ENCODE measurements at places on chromosomes 4 and X.

- DNase-seq: no peak
Observed at GRCh38 chr4:64771149-64771548, 361.9 kb upstream of the TECRL start.

DNA sequence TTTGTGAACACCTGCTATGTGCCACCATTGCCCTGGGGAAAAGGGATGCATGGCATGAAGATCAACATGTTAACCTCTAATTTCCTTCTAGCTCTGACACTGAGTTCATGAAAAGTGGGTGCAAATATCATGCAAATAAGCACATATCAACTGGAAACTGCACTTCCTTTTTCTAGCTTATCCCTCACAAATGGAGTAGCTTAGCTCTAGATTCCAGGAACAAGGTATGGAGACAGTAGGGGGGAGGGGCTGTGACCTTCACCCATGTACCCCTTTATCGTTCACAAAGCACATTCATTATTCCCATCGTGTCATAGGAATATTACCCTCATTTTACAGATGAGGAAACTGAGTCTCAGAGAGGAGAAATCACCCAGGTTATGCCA, 37.4 kb downstream of the STARD8 start:
- DNase-seq: no peak

DNA sequence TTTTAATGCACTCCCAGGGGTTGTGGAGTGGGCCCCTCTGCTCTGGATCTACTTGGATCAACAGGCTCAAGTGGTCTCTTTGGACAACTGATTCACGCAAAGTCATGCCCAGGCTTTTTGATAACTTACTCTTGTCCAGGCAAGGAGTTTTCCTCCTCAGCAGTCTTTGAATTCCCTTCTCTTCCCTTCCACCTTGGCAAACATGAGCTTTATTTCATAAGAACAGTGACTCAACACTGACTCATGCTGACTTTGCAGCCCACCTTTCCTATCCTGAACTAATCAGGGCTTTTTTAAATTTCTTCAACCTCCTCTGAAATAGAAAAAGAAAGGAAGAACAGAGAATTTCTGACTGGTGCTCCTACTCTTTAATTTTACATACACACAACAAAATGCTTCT, 132.1 kb upstream of the LDB2 start:
- no peak for DNase-seq

GRCh38 chr4:123987408-123987807, 590.8 kb downstream of the SPRY1 start:
- DNase-seq: no peak

- DNase-seq: no peak
Observed at GRCh38 chr4:48967101-48967500, 19.0 kb upstream of the CWH43 start.

GRCh38 chr4:176788971-176789370, 3.8 kb downstream of the VEGFC start:
- DNase-seq: no peak

GRCh38 chrX:15087747-15088146, 182.1 kb downstream of the ASB9 start:
- no peak for DNase-seq

GRCh38 chr4:139523076-139523475, 32.9 kb downstream of the SETD7 start:
- no peak for DNase-seq

GRCh38 chr4:26912069-26912468, 51.4 kb downstream of the STIM2 start:
- no peak for DNase-seq

DNA sequence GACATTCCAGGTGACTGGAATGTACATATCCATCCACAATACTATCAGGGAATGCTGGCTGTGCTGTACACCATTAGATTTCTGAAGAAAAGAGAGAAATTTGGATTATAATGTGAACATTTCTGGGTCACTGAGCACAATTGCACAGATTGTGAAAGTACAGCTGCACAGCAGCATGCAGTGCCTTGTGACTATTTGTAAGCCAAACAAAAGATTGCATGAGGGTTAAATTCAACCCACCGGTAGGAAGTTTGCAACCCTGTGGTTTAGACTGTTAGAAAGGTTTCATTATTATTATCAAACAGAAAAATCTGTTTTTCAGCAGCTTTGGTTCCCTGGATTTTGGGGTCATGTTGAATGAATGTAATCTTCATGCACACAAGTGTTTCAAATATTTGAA, 24.5 kb downstream of the DDIT4L start:
- no peak for DNase-seq

DNA sequence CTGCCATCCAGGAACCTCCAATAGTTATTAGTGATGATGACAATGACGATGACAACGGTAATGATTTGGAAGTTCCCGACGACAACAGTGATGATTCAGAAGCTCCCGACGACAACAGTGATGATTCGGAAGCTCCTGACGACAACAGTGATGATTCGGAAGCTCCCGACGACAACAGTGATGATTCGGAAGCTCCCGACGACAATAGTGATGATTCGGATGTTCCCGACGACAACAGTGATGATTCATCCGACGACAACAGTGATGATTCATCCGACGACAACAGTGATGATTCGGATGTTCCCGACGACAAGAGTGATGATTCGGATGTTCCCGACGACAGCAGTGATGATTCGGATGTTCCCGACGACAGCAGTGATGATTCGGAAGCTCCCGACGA, 14.7 kb downstream of the CXCR3 start:
- no peak for DNase-seq

DNA sequence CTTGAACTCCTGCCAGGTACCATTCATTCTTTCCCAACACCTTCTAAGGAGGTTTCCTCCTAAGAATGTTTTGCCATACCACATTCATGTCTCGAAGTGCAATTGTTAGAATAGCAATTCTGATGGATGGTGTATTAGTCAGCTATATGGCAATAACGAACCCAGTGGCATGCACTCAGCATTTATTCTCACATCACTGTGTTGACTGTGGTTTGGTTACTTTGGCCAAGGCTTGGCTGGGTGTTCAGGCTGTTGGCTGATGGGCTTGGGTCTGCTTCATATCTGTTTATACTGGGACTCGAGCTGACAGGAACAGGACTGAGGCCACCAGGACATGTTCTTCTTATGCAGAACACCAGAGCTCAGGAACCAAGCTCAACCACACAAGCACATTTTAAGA, 31.7 kb downstream of the PSAPL1 start:
- DNase-seq: no peak

Measured in glutamatergic neuron (in vitro differentiated cells).